Stimulated activated CD4-positive, alpha-beta T cell treated with anti-CD3 and anti-CD28 coated beads, Interleukin-1b, Interleukin-23, amount 100 ng/mL, for 1 hour (primary cell): ENCODE measurements at places on chromosomes 6 and 20.

- no peak for DNase-seq
These were observed 71.4 kb upstream of the DUSP22 start for GRCh38 chr6:220721-221475.

DNA sequence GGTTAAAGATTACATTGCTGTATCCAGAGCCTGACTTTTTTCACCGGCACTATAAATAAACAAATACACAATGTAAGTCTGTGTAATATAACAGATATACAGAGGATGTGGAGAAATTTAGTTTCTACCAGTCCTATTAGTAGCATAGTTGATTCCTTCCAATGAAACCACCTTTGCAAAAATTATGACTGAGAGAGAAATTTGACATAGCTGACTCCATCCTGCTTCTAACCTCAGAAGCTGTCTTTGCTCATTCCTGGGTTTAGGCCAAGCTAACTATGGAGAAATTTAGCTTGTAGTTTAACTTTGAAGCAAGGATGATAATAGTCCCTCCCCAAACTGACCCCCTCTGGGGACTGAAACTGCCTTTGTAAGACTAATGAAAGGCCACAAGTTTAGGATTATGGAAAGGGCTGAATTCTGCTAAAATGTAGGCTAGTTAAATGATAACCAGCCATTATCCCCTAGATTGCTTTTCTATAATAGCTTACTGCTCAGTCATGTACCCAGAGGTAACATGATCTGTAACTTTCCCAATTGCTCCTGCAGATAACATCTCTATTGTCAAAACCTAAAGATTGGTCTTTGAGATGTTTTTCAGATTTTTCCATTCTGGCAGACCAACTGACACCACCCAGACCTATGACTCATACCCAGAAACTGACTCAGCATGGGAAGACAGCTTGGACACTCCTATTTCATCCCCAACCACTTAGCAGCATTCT lies 172.8 kb upstream of the ARG1 start:
- no peak for DNase-seq

DNA sequence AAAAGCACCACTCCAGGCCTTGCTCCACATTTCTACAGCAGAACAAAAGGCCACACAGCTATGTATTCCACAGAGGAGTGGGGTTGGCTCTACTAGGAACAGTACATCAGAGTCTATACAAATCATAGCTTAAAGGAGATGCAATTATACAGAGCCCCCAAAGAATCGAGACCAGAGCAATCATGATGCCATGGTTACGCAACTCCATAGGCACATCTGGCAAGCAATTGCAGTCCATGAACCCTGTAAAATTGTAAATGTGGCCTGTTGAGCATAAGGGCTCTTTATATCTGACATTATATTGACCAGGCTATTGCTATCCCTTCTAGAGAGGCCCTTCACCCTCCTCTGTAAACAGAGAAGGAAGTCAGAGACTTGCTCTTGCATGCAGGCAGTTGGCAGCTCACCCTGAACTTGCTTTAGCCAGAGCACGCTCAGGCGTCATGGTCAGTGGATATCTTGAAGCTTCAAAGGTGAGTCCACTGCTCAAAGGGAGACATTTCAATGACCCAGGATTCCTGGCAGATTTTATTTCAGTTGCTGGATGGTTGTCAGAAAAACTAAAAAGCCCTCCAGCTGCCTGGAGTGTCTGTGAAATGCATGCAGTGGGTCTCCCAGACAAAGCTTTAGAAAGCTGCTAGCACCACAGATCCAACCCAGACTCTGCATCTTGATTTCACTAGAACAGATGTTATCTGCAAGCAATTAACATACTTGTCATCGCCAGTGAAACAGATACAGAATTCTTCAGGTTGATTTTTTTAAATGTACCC lies 357.2 kb downstream of the CENPW start:
- no peak for DNase-seq

GRCh38 chr6:170185175-170185978 lies 105.5 kb downstream of the DLL1 start:
- no peak for DNase-seq

DNA sequence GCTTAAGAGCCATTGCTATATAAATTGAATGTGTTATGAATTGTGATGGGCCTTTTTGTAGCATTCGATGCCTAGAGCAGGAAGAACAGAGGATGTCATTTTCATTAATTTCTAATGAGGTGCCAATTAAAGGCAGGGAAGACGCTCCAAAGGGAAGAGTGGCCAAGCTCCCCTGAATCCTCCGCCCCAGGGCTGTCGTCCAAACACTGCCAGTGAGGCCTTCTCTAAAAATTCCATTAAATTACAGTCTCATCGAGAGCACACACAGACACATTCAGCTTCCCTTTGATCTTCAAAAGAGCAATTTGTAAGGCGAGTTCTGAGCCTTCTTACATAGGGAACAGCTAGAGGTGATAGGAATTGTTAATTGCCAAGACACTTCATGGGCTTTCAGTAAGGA lies 300.0 kb downstream of the ZFAND3 start:
- no peak for DNase-seq

- no peak for DNase-seq
These were observed 2.3 kb downstream of the LINC00237 start for GRCh38 chr20:21103582-21104465.

DNA sequence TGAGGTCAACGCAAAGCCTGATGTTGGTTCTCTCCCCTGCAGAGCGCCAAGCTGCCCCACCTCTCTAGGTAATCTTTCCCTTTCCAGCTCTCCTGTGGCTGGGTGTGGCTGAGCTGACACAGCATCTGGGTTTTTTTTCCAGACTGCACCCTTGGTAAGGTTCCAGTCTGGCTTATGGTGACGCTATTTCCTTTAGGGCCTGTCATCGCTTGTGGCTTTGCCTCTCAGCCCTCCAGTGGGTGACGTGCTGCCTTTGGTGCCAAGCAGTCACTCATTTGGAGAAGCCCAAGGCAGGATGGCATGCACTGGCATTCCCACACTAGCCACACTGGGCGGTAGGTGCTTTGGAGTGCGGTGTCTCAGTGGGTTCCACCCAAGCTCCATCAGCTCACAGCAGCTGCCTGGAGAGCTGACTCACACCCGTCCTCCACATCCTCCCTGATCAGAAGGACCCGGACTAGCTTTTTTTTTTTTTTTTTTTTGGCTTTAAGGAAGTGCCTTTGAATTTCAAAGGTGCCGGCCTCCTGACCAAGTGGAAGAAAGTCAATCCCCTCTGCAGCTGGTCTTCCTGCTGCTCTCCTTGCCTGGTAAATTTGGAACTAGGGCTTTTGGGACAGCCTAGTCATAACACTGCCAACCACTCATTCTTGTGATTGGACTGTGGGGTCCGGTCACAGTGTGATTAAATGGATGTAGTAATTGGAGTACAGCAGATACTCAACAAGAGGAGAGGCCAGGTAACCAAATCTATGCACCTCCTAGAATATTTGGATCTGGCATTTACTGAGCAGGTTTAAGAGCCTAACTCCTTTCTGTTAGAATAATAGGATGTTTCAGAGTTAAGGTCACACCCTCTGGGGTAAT lies 153.6 kb downstream of the CD83 start:
- no peak for DNase-seq

- DNase-seq, result no peak
These were observed 33.8 kb downstream of the KPNA5 start for GRCh38 chr6:116714761-116715160.

GRCh38 chr6:157579467-157580031 lies 198.6 kb downstream of the ZDHHC14 start:
- no peak for DNase-seq

DNA sequence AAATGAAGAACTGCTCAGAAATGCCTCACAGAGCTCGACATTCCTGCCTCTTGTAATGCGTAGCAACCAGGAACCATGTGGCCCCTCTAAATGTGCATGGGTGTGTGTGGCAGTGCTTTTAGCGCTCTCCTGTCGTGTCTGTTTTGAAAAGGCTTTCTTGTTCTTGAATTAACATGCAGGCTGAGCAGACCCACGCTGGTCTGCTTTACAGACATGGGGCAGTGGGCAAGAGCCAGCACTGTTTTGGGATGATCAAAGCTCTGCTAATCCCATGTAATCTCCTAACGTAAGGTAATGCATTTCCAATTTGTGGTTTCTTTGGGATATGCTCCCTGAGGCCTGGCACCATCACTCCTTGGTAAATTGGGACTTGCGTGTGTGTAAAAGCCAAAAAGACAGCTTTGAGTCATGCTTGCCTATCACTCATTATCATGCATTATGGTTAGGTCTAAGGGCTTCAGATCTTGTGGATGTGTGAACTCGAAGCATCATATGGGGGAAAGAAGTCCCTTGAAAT lies 11.8 kb downstream of the RIPOR2 start:
- DNase-seq, result no peak

DNA sequence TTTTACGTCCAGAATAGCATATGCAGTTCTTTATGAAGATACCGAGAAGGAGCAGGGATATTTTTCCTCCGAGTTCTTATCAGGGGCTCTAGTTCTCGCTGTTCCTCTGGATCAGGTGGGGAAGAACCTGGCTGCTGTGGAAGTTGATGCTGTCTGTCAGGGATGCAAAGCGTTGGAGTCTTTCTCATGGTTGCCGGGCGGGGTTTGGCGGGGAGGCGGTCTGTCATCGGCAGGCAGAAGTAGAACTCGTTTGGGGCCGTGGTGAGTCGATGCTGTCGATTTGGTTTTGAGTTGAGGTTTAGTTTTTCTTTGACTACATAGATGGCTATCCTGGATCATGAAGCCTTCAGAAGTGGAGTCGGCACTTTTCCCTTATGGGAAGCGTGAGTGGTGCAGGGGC lies 691.2 kb downstream of the QKI start:
- no peak for DNase-seq

DNA sequence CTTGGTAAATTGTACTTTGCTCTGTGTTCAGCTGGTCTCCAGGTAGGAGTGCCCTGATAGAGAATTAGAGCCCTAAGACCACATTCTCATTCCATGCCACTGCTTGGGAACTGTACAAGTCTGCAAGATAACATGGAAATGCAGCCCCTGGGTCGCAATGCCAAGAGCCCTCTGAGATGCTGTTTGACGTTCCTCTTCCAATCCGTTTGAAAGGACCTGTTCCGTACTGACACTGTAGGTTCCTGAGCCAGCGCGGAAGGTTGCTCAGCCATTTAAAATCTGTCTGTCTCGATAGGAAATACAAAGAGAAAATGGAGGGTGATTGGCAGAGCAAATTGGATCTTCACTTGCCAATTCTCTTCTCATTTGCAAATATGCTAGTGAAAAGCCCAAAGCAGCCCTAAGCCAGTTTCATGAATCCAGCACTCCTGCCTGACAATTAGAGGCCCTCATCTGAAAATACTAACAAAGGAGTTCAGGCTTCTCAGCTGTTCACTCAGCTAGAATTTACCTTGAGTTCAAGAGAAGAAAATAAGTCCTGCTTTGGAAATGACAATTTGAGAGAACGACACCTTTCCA lies 100.6 kb upstream of the AFDN start:
- no peak for DNase-seq

- no peak for DNase-seq
These were observed 5.5 kb upstream of the SOX4 start for GRCh38 chr6:21587961-21588480.

- DNase-seq, result no peak
These were observed 59.7 kb downstream of the PFDN4 start for GRCh38 chr20:54267483-54268003.

DNA sequence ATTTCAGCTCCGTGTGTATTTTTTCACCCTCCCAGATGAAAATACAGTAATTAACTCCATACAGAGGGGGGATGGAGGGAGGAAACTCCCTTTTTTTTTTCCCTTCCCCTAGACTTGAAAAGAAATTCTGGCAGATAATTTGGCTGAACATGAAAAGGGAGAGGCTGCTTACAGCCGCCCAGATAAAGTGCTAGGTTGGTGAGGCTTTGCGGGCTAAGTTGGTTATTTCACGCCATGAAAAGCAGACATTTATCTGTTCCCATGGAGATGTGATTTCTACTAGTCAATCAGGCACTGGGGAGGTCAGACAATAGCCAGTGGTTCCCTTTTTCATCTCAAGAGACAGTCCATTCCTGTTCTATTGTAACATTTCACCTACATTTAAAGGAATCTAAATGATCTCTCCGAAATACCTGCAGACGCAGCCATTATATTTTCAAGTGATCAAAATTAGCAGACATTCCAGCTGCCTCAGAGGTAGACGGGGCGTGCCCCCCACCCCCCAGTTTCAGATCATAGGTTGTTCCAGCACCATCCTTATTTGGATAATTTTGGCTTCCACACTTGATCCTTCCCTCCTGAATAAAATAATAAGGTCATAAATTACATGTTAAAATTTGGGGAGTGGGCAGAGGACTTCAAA lies 143.9 kb upstream of the ZNF217 start:
- DNase-seq, result no peak

DNA sequence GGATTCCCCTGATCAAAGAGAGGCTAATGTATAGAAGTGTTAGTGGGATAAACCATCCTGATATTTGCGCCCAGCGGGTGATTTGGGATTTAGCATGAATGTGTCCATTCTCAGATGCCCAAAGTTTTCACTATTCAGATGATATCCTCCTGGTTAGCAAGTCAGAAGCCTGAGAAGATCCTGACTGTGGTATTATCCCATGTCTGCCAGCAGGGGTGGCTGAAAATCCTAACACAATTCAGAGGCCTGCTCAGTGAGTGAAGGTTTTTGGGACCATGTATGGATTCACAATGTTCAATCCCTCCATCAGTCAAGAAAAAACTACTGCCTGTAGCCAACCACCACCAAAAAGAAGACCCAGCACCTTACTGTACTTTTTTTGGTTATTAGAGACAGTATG lies 34.1 kb upstream of the SPACA1 start:
- DNase-seq, result no peak

DNA sequence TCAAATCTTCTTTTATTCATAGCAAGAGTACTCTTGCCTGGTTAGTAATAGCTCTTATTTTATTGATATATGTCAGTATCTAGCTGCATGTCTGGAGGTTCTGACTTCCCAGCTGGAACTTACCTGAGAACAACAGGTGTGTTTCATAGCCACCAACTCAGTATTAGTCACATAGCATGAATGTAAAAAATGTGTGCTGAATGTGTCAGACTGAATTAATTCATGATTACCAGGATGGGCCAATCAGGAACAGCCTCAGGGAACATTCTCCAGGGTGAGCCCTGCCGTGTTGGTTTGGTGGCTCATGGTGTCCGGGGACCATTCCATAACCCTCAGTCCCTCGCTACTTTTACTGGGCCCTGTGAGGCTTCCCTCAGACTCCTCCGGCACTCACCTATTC lies 99.7 kb downstream of the TULP4 start:
- no peak for DNase-seq
